ENCODE measurements at places on chromosomes 3 and 15.

DNA sequence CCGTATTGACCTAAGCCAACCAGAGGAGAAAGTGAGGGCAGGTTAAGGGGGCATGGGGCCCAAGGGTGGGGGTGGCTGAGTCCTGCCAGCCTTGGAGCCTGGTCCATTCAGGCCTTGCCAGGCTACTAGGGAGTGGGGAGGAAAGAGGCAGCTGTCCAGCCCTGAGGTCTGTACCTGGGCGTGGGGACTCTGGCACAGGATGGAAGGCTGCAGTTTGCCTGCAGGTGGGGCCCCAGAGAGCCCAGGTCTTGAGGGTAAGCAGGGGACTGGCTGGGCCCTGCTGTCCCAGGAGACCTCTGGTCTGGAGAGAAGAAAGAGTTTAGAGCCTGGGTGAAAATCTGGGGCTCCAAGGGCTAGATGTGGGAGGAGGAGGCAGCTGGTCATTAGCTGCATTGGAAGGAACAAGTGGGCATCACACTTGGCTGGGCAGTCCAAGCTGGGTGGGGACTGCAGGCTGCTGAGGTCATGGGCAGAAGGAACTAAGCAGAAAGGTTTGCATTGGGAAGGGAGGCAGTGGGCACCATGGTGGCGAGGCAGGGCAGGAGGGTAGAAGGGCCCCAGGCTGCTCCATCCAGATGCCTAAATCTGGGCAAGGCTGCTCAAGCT, 108.4 kb downstream of the OXNAD1 start:
- DNase-seq = no peak

DNA sequence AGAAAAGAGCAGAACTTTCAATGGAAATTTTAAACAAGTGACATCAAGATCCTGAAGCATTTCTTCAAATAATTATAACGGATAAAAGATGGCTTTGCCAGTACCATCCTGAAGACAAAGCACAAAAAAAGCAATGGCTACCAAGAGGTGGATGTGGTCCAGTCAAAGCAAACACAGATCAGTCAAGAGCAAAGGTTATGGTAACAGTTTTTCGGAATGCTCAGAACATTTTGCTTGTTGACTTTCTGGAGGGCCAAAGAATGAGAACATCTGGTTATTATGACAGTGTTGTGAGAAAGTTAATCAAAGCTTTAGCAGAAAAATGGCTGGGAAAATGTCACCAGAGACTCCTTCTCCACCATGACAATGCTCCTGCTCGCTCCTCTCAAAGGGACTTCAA, 31.5 kb downstream of the FEM1B start:
- DNase-seq = no peak

DNA sequence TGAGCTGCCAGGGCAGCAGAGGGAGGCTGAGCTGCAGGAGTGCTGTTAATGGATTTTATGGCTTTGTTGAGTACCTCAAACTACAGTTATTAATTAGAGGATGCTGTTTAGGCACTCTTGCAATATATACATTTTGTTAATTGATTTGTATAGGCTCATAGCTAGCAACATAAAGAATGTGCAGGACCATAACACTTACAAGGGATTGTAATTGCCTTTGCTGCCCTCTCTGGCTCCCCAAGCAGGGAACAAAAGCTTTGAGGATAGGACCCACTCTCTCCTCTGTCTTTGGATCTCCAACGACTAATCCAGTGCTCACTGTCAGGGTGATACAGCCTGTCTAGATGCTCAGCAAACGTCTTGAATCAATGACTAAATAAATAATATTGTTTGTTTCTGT, 1.2 kb upstream of the CLSTN2 start:
- DNase-seq = no peak

DNA sequence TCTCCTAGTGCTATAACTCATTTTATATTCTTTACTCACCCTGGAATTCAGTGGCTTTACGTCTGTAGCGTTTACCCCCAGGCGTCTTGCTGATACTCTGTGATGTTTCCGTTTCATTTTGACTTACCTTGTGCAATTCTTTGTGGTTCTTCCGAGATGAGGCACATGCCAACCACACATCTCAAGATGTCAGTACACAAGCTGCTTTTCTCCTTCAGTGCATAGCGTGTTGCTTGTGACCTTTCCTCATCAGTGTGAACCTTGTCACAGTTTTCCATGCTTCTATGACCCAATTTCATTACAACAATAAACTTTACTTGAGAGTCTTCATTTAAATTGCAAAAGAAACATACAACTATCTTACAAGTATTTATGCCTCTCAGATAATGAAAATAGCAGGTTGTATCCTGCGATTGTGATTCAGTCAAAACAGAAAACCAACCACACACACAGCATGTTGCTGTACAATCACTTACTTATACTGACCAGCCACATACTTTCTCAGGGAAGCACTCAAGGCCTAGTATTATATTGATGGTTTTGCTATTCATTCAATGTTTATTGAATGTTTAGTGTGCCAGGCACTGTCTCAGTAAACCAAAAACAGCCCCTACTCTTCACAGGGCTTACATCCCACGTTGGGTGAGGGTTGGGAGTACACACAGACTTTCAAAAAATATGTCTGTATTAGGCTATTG, 4.6 kb upstream of the TBL1XR1 start:
- no peak for DNase-seq

GRCh38 chr3:170420307-170420821, 1.7 kb downstream of the CLDN11 start:
- DNase-seq = no peak

GRCh38 chr3:174409086-174409743, 449.9 kb upstream of the NAALADL2 start:
- DNase-seq = no peak

- no peak for DNase-seq
These were observed 130.9 kb upstream of the RASGRP1 start for GRCh38 chr15:38695249-38696108.

DNA sequence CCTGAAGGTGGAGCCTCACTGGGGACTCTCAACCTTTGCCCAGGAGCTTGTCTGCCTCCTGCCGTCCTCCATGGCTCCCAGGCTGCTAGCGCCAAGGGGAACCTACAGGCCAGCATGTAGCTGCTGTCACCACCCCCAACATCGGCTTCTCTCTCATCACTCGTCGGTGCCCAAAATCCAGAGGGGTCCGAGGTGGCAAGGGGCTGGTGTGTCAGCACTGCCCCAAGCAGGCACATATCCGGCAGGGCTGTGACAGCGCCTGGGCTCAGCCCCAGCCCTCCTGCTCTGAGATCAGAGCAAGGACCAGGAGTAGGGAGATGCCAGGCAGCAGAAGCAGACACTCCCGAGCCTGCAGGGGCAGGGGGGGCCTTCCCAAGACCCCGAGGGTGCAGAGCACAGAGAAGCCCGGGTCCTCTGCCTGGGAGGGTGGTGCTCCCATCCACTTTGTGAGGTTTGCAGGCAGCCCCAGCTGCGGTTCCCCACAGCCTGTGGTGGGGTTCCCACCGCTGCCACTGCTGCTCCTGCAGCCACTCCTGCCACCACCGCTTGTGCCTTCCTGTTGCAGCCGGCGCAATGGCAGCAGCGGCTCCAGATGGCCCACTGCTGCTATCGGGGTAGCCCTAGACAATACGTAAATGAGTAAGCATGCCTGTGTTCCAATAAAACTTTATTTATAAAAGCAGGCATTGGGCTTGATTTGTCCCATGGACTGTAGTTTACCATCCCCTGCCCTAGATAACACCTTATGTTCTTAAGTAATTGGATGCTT, 451.0 kb downstream of the EPHA6 start:
- no peak for DNase-seq

GRCh38 chr3:157938154-157938779, 168.0 kb downstream of the SHOX2 start:
- DNase-seq = no peak

GRCh38 chr3:77825001-77825827, 785.3 kb downstream of the ROBO2 start:
- no peak for DNase-seq

DNA sequence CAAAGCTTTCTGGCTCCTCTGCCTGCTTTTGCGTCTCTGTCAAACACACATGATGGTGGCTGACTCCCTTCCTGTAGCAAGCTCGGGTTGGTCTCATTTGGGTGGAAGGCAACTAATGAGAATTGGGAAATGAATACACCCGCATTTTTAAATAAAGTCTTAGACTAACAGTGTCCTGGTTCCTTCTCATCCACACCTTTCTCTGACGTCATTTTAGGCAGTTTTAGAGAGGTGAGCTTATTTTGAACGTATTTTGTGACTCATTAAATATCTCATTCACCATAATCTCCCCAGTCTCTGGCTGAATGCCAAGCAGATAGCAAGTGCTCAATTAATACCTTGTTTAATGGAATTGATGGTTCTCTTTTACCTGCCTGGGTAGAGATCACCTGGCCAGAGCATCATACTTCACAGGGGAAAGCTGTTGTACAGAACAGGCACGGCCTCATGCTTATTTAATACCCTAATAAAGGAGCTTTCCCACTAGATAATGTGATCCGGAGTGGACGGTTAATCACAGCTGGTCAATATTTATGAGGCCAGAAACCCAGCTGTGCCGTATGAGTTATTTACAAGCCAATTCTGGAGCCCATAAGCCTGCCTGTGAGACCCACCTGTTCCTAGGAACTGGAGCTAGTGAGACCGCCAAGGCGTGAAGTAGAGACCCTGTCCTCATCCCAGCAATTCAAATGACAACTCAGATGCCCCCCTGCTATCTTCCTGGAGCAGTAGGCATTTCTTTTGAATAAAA, 149.7 kb upstream of the PROK2 start:
- DNase-seq = no peak

DNA sequence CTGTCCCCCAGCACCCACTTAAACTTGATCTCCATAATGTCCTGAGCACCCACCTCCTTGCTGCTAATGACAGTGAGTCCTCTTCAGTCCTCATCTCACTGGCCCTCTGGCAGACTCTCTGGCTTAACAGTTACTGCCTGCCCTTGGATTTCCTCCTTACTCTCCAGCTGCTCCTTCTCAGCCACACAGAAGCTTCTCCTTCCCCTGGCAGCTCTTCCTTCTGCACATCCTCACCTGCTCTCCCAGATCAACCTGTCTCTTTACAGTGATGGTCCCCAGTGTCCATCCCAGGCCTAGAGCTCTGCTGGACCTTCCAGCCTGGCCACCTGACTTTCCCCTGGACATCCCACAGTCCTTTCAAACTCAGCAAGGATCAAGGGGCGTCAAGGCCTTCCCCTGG, 47.4 kb upstream of the SMAD3 start:
- DNase-seq = no peak

DNA sequence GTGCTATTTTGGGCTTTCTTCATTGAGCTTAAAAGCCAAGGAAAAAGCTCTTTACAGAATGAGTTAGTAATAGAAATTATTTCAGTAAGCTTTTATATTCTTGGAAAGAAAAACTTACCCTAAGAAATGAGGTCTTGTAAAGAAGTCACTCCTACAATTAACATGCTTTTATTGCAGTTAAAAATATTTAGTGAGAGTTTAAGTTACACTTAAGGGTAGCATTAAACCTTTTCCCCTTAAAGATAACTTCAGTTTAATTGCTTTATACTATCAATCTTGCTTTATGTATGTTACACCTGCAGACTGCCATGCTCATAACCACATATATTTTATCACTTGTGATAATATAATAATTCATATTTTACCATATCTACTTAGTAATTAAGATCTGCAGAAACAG, 426.2 kb downstream of the PLCL2 start:
- DNase-seq = no peak

All from anterior cingulate cortex (tissue), 58 donors.